SK-N-SH (cell line): ENCODE measurements at places on chromosomes 13 and 19.

DNA sequence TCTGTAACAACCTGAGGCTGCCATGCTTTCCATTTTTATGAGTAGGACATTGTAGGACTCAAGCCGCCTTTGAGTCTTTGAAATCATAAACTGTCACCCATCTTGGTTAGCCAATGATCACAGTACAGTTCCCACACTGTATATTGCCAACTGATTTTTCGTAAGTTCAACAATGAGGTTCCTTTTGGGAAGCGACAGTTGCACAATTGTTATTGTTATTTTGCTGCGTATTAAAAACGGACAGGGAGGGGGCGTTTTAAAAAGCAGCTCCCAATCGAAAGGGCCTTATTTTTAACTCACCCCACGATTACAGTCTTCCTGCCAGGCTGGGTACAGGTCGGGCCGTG is 601 bp downstream of the SLC46A3 start:
- DNase-seq: no peak

DNA sequence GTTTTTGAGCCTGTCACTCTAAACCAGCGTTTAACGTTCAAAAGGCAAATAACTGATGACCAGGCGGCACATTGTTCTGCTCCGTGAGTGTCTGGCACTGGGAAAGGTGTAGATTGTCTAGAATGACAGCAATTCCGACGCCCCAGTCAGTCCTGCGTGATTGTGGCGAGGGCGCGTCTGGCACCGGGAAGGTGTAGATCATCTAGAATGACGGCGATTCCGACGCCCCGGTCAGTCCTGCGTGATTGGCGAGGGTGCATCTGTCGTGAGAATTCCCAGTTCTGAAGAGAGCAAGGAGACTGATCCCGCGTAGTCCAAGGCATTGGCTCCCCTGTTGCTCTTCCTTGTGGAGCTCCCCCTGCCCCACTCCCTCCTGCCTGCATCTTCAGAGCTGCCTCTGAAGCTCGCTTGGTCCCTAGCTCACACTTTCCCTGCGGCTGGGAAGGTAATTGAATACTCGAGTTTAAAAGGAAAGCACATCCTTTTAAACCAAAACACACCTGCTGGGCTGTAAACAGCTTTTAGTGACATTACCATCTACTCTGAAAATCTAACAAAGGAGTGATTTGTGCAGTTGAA is 26.1 kb upstream of the NDUFS7 start:
- no peak for DNase-seq

DNA sequence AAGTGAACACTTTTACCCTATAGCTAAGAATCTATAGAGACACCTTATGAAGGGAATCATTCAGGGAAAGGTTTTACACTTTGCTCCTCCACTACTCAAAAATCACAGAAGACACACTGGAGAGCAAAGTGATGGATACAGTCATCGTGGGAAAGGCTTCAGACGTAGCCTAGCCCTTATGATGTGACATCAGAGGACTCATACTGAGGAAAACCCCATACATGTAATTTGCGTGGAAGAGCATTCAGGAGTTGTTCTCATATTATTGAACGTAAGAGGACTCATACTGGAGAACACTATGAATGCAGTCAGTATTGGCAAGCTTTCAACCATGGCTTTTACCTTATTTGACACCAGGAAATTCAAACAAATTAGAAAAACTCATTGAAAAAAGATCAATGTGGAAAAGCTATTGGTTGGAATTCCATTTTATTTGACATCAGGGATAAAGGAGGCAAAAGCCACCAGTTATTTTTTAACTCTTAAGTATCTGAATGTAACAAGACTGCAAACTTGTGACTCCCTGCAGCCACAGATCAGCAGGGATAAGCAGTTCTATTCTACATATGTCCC is 16.1 kb upstream of the ZNF274 start:
- no peak for DNase-seq

GRCh38 chr19:3693025-3693925 is 7.0 kb downstream of the PIP5K1C start:
- peak; percentile 23 for DNase-seq

- DNase-seq: no peak
Observed at GRCh38 chr13:114000151-114001040, 26.5 kb upstream of the C13orf46 start.

DNA sequence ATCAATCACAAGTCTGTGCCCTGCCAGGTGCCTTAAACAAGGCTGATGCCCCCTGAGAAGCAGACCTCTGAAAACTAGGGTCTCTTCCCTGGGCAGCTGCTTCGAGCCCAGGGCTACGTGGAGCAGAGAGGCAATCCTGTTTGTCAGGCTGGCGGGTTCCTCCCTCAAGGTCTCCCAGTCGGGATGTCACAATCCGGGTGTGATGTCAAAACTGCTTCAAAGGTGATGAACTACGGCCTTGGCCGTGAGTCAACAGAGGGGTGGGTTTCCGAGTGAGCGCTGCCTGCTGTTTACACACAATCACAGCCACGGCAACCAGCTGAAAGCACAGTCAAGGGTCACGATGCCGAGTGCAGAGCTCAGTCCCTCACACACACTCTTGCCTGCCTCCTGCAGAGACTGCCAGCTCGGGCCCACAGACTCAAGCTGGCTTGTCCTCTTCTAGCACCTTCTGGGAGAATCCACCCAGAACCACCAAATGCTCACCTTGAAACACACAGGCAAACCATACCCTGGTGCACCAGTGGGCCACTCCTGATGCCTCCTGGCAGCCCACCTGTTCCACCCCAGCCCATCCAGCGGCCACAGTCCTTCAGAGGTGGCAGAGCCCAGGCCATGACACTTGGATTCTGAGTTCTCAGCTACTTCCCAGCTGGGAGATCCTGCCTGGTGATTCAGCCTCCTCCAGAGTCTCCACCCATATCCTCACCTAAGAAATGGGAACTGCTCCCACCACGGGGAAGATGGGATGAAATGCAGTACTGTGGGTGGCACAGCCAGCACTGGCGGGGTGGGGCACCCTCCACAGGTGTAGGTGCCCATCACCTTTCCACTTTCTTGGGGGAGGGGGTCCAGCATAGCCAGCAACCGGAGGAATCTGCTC is 6.8 kb downstream of the ELL start:
- no peak for DNase-seq

- no peak for DNase-seq
Observed at GRCh38 chr19:58338825-58339558, 12.2 kb downstream of the ZSCAN22 start.

GRCh38 chr13:109963960-109964563 is 177.7 kb upstream of the IRS2 start:
- DNase-seq: no peak

- no peak for DNase-seq
Observed at GRCh38 chr13:40483601-40484000, 182.8 kb downstream of the FOXO1 start.
